ENCODE measurements at places on chromosomes 7 and 10.

DNA sequence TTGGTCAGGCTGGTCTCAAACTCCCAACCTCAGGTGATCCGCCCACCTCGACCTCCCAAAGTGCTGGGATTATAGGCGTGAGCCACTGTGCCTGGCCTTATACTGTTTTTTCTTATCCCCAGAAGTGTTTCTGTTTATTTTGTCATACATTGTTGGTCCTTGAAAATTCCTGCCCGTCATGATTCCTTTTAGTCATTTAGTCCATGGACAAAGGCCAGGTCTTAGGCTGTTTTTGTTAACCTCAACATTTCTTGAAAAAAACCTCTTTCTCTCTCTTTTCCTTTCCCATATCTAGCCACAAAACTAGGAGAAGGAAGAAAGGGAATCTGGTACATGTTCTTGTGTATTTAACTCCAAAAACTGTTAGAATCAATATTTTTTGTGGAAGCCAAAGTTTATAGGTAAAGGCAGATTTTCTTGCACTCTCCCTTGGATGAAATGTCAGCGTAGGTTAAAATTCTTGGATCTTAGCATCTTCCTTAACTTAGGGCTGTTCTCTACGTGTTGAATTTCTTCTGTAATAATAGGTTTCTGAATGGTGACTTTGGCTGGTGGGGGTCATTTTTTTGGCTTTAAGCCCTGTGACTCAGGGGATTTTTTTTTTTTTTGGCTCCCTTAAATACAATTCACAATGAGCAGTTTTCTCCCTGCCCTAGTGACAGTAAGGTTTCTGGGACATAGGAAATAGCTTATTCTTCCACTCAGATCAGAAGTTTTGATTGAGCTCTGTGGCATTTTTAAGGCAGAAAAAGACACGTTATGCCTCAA is 500.8 kb downstream of the AUTS2 start:
- DNase-seq = no peak

GRCh38 chr10:5895804-5896203 is 5.8 kb downstream of the FBH1 start:
- DNase-seq = no peak

DNA sequence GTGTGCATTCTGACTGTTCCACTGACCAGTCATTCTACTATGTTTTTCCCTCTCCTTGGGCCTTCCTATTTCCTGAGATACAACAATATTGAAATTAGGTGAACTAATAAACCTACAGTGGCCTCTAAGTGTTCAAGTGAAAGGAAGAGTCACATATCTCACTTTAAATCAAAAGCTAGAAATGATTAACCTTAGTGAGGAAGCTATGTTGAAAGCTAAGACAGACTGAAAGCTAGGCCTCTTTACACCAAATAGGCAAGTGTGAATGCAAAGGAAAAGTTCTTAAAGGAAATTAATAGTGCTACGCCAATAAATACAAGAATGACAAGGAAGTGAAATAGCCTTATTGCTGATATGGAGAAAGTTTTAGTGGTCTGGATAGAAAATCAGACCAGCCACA is 5.7 kb upstream of the DYNC1I1 start:
- DNase-seq = no peak

DNA sequence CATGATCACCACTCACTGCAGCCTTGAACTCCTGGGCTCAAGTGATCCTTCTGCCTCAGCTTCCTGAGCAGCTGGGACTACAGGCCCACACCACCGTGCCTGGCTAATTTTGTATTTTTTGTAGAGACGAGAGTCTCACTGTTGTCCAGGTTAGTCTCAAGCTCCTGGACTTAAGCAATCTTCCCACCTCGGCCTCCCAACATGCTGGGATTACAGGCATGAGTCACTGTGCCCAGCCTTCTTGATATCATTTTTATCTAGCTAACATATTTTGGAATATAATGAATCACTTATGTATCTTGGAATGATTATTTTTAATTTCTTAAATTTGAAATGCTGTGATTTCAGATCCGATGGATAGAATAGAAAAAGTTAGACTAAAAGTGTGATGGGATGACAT is 18.4 kb downstream of the ARL4A start:
- no peak for DNase-seq

GRCh38 chr10:101011517-101012423 is 12.2 kb downstream of the LZTS2 start:
- DNase-seq = no peak

DNA sequence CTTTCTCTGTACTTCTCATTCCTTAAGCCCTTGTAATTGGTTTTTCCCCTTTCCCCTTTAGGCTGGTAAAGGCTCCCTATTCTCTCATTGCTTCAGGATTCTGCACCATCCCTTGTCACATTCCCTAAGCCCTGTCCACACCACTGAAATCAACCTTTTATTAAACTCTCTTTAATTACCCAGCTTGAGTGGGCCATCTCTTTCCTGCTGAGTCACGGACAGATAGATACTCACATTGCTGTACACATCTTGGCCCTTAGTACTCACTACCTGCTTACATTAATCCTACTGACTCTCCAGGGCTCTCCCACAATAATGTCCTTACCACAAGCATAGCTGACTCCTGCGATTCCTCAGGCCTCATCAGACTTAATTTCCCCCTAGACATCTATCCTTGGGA is 94.0 kb upstream of the PCGF5 start:
- no peak for DNase-seq

DNA sequence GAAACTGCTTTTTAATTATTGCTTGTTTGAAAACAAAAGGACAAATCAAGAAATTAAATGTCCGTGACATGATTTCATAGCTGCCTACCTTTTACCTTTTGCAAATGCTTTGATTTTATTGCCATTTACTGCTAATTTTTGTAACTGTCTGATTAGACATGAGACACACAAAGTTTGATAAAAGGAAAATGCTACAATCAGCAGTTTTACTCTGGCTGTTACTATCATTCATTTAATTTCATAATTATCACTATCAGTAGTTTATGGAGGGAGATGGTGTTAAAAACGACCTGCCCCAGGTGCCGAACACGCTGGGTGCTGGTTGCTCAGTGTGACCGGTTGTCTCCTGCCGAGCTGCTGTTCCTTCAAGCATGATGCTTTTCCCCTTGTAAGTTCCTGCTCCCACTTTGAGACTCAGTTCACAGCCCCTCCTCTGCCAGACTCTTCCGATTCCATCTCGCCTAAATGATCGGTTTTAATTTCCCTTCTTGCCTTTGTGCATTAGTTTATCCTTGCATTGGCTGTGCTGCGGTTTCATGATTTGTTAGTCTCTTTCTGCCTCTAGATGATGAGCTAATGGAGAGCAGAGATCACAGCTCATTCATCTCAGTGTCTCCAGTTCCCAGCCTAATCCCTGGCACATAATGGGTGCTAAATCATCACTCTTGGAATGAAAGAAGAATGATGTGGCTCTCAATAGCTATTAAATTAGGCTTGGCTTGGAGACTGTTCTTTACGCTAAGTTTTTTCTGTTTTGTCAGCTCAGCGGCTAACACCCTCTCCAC is 110.6 kb downstream of the PFKFB3 start:
- no peak for DNase-seq

DNA sequence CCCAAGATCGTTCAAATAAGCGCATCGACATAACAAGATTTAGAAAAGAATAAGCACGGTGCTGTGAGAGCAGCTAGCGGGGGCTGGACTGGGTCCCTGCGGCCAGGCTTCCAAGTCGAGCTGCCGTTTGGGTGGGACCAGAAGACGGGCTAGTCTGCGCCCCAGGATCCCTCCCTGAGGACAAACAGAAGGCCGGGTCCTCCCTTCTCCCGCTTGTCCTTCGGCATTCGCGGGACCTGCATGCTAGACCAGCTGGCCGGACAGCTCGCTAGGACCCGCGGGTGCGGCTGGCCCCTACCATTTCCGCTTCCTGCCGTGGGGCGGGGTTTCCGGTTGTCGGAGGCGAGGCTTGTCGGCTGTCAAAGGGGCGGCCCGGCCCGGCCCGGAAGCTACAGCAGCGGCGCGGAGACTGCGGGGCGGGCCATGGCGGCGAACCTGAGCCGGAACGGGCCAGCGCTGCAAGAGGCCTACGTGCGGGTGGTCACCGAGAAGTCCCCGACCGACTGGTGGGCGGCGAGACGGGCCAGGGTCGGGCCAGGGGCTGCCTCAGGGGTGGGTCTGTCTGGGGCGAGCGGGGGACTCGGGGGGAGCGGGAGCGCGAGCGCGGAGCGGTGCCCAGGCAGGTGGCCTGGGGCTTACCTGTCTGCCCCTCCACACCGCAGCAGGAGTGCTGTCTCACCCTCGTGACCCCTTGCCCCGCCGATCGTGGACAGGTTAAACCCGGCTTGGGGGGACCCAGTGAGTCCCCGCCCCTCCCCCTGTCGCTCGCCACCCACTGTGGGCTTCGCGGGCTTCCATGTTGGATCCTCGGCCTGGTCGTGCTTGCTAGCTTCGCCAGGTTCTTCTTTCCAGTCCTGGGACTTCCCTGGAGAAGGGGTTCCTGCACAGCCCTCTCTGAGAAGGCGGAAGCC is at the start of gene DBNL:
Gene DBNL, plus strand, starts transcription at position 388 of the 911 bp plus-strand sequence. Its CDS starts 36 bp downstream, at position 424.
- DNase-seq = peak; percentile 84

DNA sequence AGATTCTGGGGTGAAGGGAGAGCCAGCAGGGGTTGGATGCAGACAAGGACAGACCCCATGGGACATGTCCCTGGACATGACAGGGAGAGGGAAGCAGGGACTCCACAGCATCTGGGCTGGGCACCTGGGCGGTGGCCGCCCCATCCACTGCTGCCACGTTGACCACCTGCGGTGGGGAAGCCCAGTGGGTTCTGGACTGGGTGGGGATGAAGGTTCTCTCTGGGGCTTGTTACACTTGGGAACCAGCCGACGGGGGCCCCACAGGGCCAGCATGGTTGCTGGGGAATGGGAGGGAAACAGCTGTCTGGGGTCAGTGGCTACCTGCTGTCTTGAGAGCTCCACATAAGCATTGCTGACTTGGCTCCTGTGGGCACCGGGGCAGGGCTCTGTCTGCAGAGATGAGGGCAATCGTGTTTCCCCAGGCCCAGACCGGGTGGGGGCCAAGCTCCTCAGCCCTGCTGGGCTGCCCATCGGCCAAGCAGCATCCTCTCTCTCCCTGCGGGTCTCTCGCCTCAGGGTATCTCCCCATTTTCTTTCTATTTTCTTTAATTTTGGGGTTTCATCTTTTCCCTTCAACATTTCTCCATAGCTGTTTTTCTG is 443.6 kb upstream of the PFKP start:
- DNase-seq = no peak

DNA sequence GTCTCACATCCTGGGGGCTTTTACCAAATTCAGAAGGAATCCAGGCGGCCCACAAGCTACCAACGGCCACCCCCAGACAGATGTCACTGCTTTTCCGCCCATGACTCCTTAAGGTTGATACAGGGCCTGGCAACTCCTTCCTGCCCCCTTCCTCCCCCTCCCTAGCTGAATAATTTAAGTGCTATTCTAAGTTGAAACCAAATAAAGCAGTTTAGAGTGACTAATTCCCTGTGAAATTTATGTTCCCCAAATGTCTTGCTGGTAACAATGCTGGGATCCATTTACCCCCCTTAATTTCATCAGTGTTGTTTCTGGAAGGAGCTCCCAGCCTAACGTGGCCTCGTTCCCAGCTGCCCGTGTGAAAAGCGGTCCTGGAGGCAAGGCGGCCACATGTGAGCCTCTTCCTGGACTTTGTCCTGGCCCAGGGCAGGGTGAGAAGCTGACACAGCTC is 109.6 kb downstream of the TMEM130 start:
- DNase-seq = no peak

- no peak for DNase-seq
Measured at GRCh38 chr7:141872931-141873330, 31.6 kb upstream of the PRSS37 start.

- no peak for DNase-seq
Measured at GRCh38 chr7:158539711-158540146, 47.9 kb downstream of the PTPRN2 start.

GRCh38 chr10:63520500-63521415 is at the start of gene REEP3:
REEP3 (plus strand) TSS chr10:63521401; CDS start chr10:63521546, 145 bp downstream.
- peak; percentile 4 for DNase-seq

- DNase-seq = no peak
Measured at GRCh38 chr10:132326925-132327324, 5.1 kb upstream of the LRRC27 start.

GRCh38 chr7:46468753-46469356 is 547.8 kb upstream of the IGFBP3 start:
- DNase-seq = no peak

GRCh38 chr7:78161781-78162180 is 363.2 kb downstream of the PHTF2 start:
- no peak for DNase-seq

Measured in activated naive CD4-positive, alpha-beta T cell (primary cell).